ENCODE measurements at places on chromosomes 2 and 18.

DNA sequence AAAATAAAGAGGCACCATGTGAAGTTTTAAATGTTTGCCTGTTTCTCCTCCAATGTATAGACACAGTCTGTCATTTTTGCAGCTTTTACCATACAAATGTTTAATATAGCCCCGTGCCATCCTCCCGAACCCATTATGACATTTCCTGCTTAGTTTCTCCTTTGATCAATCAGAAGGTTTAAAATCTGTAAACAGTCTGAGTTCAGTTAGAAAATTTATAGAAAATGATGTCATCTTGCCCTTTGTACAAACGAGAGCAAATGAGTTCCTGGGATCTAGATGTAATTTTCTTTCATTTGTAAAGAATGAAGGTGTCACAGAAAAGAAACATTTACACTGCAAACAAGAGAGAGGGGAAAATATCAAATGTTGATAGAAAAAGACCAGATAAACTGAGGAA is 62.7 kb upstream of the NFU1 start:
- no peak for DNase-seq

DNA sequence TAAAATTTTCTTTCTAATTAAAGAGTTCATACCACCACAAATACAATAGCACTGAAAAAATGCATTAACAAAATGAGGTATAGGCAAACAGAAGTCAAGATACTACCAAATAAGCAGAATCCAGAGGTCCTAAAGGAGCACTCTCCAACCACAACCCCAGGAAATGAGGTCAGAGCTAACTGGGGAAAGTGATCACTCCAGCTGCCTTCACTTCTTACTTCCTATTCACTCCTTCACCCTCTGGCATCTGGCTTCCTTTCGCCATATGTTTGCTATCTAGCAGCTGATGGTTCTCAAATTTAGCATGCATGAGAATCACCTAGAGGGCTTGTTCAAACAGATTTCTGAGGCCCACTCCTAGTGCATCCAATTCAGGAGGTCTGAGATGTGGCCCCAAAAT is 212.6 kb upstream of the ACVR2A start:
- no peak for DNase-seq

DNA sequence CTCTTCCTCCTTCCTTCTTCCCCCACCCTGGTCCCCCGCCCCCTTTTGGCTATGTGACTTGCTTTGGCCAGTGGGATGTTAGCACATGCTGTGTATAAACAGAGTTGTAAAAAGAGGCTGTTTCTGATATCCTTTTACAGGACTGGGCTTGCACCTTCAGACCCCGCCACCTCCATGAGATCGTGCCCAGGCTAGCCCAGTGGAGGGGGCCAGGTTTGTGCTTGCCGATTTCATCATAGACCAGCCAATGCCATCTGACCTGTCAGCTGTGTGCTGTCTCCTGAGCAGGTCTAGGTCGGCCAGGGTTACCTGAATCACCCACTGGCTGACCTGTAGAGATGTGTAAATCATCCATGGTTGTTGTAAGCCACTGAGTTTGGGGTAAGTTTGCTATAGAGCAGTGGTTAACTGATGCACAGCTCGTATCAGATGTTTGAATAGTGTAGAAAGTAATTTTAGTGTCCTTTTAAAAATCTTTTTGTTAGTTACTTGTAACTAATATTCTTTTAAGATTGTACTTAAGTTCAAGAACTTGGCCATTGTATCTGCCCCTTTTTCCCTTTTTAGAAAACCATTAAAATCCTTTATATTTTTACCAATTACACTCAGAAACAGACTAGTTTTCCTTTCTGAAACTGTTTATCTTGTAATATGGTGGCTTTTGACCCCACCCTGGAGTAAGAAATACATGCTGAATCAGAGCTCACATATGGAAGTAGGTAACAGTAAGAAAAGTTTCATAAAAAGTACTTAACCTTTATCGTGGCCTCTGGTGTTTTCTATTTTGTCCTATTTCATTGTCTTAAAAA is 122.0 kb upstream of the MGAT5 start:
- DNase-seq, result no peak

DNA sequence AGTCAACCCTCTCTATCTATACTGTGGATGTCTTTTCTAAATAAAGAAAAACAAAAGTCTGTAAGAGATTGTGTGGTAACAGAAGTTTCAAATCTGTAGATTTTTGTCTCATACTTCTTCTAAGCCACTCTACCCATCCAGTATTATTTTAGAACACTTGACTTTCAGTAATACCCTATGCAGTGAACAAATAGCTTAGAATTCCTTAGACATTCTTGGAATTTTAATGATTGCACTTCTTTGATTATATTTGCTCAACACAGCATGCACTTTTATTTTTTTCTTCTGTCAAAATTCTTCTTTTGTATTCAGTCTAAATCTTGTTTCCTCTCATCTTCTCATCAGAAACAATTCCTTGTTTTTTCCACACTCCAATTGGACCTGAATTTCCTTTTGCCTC is 1080.2 kb downstream of the SUCLG1 start:
- DNase-seq, result no peak

- no peak for DNase-seq
These were observed 135.0 kb upstream of the ACKR3 start for GRCh38 chr2:236434593-236434992.

GRCh38 chr2:231102772-231103171 is 22.1 kb downstream of the HTR2B start:
- no peak for DNase-seq
